ENCODE measurements at places on chromosomes 13 and 19.

- no peak for DNase-seq
Measured at GRCh38 chr13:66875264-66875663, 354.9 kb downstream of the PCDH9 start.

- DNase-seq, result no peak
Measured at GRCh38 chr19:869245-870177, 10.0 kb downstream of the CFD start.

DNA sequence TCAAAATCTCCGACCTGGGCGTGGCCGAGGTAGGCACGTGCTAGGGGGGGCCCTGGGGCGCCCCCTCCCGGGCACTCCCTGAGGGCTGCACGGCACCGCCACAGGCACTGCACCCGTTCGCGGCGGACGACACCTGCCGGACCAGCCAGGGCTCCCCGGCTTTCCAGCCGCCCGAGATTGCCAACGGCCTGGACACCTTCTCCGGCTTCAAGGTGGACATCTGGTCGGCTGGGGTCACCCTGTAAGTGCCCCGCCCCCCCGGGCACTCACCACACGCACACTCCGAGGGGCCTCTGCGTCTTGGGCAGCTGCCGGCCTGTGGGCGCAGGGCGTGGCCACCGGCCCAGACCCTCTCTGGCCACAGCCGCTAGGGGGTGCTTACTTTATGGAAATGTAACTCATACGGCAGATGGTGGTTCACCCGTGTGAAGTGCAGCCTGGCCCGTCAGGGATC lies 14.9 kb downstream of the STK11 start:
- DNase-seq, result no peak

DNA sequence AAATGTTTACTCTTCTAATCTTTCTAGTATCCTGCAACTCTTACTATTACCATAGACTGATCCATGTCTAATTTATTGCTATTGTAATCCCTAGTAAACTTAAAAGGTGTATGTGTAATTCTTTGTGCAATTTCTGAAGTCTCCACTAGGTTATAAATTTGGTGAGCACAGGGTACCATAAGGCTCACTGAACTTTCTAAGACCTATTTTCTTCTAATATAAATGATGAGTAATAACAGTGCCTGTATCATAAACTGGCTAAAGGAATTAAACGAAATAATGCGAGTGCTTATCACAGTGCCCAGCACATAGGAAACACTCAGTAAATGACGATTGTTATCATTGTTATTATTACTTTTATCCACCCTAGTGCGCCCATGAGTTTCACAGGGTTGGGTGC lies 119.1 kb downstream of the KLF12 start:
- no peak for DNase-seq

DNA sequence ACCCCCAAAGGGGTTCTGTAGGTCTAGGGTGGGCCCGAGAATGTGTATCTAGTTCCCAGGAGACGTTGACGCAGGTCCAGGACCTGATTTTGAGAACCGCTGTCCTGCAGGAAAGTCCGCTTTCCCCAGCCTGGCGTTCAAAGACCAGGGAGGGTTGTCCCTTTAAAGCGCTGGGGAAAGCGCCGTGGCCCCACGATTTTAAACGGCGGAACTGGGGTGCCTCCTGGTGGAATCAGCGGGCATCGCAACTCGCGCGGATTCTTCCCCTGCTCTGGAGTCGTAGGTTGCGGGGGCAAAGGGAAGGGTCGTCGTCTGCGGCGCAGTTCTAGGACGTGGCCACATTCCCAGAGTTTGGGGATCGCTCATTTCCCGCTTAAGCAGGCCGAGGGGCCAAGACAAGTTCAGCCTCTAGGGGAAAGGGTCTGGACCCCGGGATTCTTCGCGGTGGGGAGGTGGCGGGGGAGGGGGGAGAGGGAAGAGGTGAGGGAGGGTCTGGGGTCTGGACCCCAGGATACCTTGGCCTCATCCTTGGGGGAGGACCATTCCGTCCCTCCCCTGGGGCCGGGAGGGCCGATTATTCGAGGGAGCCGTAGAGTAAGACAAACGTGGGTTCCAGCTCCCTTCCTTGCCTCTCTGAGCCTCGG lies 7.7 kb downstream of the PNMA8B start:
- DNase-seq, result peak; percentile 69

GRCh38 chr13:71210861-71211260 lies 656.1 kb downstream of the DACH1 start:
- DNase-seq, result no peak

DNA sequence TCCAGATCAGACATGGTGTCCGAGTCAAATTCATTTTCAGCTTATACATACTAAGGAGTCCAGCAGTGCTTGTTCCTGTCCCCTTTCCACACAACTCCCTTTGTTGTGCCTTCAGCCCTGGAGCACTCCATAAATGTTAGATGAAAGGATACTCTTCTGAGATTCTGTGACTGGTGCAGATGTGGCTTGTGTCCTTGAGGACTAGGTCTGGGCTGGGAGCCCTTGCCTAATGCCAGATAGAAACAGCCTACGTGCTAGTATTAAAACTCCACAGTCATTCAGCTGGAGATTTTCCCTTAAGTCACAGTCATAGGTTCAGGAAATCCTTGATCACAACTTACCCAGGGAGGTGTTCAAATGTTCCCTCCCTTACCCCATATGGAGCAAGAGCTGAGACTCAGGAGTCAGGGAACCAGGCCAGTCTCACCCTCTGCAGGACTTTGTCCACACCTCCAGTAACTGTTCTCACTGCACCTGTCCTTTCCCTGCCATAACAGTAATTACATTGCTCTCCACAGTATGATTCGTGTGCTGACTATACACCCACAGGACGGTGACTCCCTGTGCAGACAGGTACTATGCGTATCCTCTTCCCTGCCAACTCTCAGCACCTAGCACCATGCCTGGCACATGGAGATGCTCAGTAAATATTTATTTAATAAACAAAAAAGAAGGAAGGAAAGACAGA lies 15.5 kb upstream of the SERPINE3 start:
- DNase-seq, result no peak

DNA sequence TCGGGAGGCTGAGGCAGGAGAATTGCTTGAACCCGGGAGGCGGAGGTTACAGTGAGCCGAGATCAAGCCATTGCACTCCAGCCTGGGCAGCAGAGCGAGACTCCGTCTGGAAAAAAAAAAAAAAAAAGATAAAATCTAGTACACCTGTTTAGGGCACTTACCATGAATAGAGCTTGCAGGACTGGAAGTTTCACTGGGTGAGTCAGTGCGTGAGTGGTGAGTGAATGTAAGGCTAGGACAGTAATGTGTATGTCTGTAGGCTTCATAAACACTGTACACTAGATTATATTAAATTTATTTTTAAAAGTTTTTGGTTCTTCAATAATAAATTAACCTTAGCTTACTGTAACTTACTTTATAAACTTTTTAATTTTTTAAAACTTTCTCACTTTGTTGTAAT lies 22.9 kb downstream of the PPP5C start:
- no peak for DNase-seq

- DNase-seq, result no peak
Measured at GRCh38 chr19:13070425-13071140, 32.1 kb downstream of the LYL1 start.

GRCh38 chr13:106503272-106503671 lies 32.2 kb downstream of the EFNB2 start:
- no peak for DNase-seq

- no peak for DNase-seq
Measured at GRCh38 chr19:17703824-17704463, 15.3 kb upstream of the MAP1S start.

DNA sequence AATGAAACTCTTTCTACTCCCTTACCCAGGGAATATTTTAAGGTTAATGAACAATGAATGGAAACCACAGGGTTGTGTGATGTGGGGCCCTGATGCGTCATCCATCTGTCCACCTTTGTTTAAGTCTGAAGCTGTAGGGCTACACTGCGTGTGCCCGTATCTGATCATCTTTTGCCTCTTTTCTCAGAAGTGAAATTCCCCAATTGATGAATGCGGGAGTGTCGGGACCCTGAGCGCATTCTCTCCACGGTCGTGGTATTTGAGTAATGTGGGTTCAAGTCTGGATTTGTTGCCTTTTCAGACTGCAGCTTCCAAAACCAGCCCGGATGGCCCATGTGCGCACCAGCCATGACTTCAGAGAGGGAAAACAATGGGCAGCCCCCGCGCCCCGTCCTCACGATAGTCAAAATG lies 112.3 kb downstream of the COL4A2 start:
- DNase-seq, result no peak

GRCh38 chr13:44912278-44913016 lies 76.8 kb downstream of the NUFIP1 start:
- DNase-seq, result no peak

DNA sequence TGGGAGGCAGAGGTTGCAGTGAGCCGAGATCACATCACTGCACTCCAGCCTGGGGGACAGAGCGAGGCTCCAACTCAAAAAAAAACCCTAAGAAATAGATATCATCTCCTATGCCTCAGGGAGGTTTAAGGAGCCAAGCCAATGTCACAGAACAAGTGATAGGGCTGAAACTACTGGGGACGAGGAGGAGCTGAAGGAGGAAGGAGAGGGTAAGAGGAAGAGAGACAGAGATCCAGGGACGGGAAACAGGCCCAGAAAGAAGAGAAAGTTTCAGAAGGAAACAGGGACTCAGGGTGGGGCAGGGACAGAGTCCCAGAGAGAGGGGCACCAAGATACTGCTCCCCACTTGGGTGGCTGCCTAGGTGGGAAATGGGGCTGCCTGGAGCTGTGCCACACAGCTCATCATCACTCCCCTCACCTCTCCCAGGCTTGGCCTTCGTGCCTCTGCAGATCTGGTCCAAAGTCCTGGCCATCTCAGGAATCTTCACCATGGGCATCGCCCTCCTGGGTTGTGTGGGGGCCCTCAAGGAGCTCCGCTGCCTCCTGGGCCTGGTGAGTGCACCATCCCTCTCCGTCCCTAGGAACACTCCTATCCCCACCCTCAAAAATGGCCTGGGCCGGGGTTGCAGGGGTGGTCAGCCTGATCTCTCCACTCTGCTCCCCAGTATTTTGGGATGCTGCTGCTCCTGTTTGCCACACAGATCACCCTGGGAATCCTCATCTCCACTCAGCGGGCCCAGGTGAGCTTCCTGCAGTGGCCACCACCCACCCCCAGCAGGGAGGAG lies 1.5 kb downstream of the CD37 start:
- DNase-seq, result no peak

DNA sequence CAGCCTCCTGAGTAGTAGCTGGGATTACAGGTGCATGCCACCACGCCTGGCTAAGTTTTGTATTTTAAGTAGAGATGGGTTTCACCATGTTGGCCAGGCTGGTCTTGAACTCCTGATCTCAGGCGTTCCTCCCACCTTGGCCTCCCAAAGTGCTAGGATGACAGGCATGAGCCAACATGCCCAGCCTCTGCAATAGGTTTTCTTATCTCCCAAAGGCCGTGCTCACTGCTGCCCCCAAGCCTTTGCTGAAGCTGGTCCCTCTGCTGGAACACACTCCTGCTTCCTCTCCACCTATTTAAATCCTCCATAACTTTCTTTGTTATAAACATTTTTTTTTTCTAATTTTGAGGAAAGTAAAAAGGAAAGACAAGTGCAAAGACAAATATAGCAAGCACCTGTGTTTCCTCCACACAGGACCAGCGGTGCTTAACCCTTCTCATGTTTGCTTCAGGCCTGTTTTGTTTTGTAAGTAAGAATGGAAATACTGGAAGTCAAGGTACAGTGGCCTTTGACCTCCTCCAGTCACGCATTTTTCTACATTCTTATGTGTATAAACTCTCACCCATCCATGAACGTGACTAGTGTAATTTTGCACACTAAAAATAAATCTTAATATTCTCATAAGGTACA lies 14.5 kb upstream of the TNFAIP8L1 start:
- DNase-seq, result no peak

- DNase-seq, result no peak
Measured at GRCh38 chr13:44382635-44383145, 9.1 kb downstream of the SERP2 start.

DNA sequence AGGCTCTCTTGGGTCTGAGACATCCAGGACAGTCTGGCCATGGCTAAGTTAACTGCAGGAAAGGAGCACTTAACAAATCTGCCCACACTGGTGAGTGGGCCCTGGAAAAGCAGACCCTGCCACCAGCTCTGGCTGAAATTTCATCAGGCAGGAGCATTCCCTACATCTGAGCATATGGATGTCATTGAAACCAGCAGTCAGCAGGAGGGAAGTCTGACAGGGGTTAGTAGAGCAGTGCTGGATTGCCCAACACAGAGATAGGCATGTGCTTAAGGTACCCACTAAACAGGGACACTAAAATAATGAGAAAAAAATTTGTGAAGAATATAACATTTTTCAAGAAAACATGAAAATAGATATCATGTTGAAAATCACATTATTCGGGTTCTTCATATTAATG lies 13.6 kb upstream of the ACOD1 start:
- no peak for DNase-seq

DNA sequence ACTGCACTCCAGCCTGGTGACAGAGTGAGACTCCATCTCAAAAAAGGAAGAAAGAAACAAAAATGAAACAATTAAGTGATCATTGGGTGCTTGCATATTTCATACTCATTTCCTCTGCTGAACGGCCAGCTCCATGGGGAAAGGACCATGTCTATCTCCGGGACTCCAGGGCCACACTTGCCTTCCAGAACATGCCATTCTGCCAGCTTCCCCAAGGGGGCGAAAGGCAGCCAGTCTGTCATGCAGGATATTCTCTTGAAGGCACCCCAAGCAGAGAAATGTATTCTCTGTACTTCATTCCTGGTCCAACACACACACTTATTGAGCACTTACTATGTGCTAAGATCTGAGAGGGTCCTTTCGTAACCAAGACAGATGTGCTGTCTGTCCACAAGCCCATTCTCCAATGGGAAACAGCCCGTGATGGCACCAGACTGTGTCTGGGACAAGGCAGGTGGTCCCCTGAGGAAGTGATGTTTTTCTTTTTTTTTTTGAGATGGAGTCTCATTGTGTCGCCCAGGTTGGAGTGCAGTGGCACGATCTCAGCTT lies 10.2 kb upstream of the CARM1 start:
- DNase-seq, result no peak

- DNase-seq, result peak; percentile 57
Measured at GRCh38 chr19:10517361-10517759, at the start of gene S1PR5. S1PR5 (minus strand) TSS chr19:10517447; CDS start chr19:10515011, 2,436 bp downstream.

DNA sequence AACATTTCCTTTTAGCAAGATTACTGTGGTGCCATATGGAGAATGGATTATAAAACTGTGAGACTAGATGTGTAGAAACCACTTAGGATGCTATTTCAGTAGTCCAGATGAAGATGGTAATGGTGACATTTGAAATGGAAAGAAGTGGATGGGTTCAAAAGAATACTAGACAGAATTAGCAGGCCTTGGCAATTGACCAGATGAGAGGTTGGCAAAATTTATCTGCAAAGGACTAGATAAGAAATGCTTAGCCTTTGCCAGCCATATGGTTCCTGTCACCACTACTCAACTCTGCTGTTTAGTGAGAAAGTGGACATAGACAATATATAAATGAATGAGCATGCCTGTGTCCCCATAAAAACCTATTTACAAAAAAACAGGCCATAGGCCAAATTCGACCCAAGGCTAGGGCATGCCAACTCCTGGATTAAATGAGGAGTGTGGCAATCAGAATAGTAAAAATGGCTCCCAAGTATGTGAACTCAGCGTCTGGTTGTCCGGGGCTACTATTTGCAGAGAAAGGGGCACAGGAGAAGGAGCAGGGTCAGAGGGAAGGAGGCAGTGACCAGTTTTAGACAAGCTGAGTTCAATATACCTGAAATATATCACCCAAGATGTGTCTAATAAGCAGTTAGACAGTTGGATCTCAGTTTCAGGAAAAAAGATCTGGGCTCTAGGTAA lies 98.4 kb downstream of the ENOX1 start:
- DNase-seq, result no peak

- no peak for DNase-seq
Measured at GRCh38 chr19:50509366-50509765, 1.6 kb downstream of the JOSD2 start.

Measured in 8988T (cell line).